Dorsolateral prefrontal cortex (tissue), 122 donors: ENCODE measurements at places on chromosomes 11 and 22. TPM values are rescaled to one million over a fixed set of nuclear protein-coding genes. Genes with fewer than 3 reads are reported as not detected.

DNA sequence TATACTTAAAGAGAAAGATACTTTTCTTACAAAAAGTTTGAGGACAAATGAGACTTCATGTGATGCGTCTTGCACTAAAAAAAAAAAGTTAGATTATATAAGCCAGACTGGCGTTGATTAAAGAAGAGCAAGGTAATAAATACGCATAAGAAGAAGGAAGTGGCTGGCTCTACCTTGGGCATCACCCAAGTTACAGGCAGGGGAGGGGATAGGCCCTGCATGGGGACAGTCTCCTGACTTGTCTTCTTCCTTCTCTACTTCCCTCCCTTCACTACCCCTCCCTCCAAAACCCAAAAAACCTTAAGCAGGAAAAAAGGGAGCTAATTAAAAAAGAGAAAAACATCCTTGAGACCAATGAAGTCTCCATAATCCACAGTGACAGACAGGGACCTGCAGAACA is 22.3 kb upstream of the TMA7B start:
- DNase-seq: no peak

DNA sequence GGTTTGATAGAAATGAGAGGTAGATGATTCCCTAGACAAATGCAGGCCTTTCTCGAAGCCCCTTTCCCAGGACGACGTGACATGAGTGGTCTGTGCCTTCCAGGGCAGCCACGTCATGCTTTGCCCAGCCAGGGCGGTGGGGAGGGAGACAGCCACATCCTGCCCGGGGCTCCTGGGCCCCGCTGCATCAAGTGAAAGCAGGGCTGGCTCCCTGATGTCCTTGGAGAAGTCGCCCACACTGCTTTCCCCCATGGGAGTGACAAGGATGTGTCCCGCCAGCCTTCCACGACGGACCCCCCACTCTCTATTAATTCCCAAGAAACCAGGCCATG is 13.2 kb downstream of the PPARA start:
- DNase-seq: no peak

TIGD3 gene
- 4.5 TPM for total RNA-seq

GSTT2 gene
- not detected for total RNA-seq

MS4A4A gene
- 7.0 TPM for total RNA-seq
